ENCODE measurements at places on chromosomes 11 and 22.

GRCh38 chr11:31711137-31711536, 100.0 kb downstream of the PAX6 start:
- no peak for ATAC-seq

GRCh38 chr11:65992056-65992455, 9.9 kb downstream of the EIF1AD start:
- ATAC-seq: no peak

DNA sequence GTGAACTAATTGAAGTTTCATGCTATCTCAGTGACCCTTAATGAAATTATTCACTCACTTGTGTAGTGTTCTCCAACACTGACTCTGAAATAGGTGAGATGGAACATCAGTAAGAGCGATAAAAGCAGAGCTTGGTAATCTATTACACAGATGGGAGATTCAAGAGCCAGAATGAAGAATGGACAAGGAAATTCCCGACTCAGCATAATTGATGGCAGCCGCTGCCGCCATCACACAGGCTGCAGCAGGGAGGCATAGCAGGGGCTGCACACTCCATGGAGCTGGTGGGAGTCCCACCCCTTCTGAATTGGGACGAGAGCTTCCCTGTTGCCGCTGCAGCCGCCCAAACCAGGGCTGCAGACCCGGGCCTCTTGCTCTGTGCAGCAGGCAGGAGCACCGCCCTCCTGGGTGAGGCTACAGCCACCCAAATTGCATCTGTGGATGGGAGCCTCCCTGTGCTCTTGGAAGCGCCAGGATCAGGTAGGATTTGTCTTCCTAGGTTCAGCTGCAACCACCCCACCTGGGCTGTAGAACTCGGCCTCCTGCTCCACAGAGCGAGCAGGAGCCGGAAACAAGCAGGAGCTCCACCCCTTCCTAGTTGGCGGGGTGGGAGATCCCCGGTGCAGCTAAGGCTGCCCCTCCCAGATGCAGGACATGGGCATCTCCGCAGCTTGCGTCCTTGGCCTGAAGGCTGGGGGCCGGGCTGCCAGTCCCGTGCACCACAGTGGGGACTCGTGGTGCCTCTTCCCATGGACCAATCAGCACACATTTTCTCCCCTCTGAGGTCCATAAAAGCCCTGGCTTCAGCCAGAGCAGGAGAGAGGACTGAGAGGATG, 535.1 kb upstream of the LUZP2 start:
- no peak for ATAC-seq

DNA sequence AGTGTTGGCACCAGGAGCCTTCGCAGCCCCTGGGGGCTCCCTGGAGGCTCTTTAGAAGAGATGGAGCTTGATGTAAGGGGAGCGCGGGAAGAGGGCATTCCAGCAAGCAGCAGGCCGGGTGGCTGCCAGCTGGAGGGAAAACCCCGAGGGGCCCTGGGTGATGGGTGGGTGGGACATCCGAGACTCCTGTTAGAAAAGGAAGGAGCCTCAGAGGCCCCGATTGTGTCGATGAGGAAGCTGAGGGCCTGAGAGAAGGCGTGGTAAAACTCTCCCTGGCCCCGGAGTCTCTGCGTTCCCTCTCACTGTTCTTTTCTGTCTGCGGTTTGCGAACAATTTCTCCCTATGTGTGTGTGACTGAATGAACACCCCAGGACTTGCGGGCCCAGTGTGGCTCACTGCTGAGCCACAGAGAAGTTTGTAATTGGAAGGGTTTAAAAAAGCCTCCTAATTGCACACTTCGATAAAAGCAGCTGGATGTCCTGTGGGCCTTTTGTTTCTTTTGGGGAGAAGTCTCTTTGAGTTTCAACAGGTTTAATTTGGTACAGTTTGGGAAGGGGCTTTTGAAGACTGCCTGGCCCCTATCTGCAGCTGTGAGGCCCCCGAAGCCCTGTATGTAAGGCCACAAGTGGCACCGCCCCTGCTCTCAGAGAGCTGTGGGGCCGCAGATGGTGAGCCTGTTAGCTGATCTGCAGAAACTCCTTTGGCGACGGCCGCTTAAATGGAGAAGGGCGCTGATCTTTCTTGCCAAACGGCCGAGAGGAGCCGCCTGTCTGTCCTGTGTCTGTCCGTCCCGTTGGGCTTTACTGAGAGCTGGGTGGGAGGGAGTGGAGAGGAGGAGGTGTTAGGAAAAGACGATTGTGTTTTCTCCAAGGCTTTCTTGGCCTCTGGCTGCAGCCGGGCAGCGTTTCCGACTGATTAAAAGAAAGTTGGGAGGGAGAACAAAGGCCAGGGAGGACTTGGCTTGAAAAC, 2.0 kb downstream of the FBLN1 start:
- no peak for ATAC-seq

DNA sequence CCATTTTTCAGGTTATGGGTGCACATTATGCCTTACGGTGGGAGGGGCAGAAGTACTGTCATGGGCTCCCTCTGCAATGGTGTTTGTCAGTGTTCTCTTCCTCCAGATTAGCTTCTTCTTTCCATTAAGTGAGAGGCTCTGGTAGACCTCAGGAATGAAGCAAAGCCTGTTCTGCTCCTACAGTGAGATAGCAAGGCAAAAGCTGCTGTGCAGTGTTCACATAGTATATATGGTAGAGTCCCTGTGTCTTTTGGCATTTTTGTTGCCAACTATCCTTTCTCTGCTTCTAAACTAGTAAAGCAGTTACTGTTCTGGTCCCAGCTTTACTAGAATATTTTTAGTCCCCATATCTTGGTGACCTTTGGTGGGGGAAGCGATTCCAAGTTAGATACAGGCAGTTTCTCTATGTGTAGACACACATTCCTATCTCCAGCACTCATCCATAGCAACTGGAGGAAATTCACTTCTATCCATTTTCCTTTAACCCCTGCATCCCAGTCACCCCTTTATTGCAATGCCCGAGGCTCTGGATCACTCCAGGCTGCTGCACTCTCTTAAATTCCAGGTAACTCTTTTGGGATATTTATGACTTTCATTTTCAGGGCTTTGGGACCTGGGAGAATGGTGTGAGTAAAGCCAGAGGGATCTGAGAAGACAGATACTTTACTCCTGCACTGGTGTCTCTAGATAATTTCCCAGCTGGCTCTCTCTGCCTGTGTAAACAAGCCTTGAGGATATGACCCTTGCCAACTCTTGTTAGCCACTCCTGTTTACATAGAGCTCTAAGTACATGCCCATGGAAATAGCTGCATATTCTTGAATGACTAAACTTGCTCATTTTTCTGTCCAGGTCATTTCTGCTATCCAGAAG, 3.9 kb upstream of the TRIM34 start:
- ATAC-seq: no peak

- ATAC-seq: no peak
Observed at GRCh38 chr11:76669901-76670484, 554 bp downstream of the LRRC32 start.

GRCh38 chr22:33882991-33883390, 37.3 kb downstream of the LARGE1 start:
- ATAC-seq: no peak

GRCh38 chr11:34356130-34356529, 1.7 kb downstream of the ABTB2 start:
- no peak for ATAC-seq

DNA sequence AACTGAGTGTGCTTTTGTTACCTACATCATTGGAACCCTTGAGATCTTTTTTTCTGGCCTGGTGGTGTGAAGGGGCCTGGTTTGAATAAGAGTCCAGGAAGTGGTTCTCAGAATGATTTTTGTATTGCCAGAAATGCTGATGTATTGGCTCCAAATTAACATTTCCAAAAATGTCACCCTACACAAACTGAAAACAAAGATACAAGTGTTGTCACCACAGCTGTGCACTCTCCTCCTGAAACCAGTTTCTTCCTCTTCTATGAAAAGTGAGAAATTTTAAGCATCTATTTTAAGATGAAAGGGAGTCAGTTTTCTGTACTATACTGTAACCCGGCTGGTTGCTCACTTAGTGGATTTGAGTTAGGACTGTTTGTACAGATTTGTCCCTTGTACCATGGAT, 218.8 kb downstream of the PGR start:
- ATAC-seq: no peak

- ATAC-seq: no peak
Observed at GRCh38 chr11:10038521-10039302, 255.3 kb downstream of the SBF2 start.

DNA sequence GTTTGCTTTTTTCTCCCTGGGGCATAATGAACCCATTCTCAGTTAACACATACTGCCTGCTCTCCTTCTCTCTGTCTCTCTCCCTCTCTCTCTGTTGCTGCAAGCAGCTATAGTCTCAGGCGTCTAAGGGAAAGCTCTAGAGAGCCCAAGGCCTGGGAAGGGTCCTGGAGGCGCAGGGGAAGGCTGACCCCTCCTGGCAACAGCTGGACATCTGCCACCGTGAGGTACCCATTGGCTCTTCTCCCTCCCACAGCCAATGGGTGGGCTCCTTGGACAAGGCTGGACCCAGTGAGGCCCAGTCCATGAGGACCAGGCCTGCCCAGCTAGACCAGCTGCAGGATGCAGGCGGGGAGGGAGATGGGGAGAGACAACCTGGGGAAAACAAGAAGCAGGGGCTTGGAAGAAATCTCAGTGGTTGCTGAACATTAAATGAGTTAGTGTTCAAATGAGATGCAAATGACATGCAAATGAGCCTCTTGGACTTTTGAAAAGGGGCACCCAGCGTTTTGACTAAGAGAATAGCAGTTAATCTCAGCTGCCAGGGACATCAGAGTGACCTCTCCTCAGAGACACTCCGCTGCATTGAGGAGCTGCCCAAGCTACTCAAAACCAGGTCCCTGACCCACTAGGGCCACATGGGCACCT, 349.7 kb downstream of the BUD13 start:
- no peak for ATAC-seq

DNA sequence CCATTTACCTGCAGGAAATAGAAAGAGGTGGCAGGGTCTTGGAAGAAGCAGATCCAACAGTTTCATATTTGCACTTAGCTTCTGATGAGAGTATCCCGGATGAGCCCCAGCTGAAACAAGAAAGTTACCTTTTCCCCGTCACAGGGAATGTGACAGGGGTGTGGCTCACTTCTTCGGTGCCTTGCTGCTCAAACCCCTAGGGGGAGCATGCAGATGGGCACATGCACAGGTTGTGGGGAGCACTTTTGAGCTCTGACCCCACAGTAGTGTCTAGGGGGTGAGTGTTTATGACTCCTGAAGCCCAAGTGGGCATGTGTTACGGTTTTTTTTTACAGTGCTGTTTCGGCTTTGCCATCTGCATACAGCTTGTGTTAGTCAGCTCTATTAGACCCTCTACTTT, 1221.0 kb downstream of the JRKL start:
- no peak for ATAC-seq

Data from activated CD4-positive, CD25-positive, alpha-beta regulatory T cell treated with anti-CD3 and anti-CD28 coated beads, Interleukin-2, amount 50 U/mL, for 24 hours (primary cell).